ENCODE measurements at places on chromosomes 3 and 15.

- no peak for DNase-seq
These were observed 73.8 kb downstream of the GOLIM4 start for GRCh38 chr3:168021737-168022450.

DNA sequence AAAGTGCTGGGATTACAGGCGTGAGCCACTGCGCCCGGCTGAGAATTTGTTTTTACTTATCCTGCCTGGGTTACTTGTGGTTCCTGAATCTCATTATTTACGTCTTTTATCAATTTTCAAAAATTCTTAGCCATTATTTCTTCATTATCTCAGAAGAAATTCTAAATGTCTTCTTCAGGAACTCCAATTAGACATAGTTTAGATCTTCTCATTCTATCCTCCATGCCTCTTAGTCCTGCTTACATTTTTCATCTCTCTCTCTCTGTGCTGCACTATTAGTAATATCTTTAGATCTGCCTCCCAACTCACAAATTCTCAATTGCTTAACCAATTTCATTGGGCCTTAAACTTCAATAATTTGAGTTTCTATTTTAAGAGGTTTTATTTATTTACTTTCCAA is 124.4 kb upstream of the MRPS22 start:
- DNase-seq = no peak

- peak; percentile 23 for DNase-seq
These were observed 200.7 kb downstream of the KCNH8 start for GRCh38 chr3:19348941-19349564.

DNA sequence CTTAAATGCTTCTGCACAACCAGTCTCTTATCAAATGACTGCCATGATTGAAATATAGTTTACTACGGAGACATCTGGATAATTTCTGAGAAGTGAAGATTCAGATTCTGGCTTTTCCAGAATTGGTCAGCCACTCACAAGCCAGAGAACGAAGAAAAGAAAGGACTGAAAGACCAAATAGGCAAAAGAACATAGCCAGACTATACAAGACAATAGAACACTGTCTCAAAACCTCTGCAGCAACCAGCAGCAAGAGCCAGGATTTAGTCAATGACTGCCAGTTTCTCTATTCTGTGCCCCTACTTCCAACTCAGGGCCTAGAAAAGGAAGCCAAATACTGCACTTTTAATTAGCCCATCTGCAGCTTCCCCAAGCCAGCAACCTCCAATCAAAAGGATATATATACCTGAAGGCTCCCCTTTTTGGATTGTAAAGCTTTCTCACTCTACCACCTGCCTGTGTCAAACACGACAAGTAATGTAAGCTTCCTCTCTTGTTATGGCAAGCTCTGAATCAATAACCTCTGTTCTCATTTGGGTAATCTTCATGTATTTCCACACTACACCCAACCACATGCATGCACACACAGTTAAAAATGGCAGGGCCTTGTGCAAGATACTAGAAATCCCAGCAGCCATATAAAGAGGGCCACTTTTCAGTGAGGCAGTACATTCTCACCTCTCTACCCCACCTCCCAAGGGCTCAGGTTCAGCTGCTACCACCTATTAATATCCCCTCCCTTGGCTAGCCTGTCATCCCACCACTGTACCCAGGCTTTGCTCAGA is 97.1 kb downstream of the ERC2 start:
- no peak for DNase-seq

DNA sequence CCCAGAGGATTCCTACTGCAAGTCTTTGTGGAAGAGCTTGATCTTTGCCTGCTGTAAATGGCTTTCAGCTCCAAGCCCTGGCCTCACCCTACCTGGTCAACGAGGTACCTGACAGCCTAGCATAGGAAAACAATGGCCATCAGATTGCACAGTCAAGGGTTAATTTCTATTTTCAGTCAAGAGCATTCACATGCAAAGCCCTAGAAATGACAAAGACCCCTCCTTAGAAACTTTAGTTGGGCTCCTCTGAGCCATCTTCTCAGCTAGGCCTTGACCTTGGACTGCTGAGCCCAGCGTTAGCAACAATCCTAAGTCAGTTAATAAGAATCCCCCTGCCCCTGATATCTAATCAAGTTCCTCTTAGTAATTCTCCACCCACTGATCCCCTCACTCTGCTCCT is 18.5 kb downstream of the MESD start:
- no peak for DNase-seq

- no peak for DNase-seq
These were observed 59.7 kb upstream of the GK5 start for GRCh38 chr3:142285083-142285517.

GRCh38 chr15:66670762-66671580 is 31.1 kb upstream of the SMAD6 start:
- DNase-seq = no peak

DNA sequence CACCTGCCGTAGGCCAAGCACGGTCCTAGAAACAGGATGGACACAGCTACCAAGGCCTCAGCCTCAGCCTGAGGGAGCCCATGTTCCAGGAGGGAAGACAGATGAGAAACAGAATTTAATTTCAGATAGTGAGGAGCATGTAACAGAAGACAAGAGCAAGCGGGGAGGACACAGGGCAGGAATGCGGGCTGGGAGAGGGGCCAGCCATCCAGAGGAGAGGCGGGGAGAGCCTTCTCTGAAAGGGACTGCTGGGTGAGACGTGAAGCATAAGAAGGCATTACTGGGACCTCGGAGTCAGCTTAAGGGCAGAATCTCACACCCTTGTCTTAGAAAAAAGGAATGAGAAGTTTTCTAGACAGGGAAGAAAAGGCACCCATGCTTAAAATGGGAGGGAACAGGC is 271.7 kb upstream of the NSMCE3 start:
- DNase-seq = no peak

- DNase-seq = peak; percentile 13
These were observed 131.6 kb downstream of the NLGN1 start for GRCh38 chr3:173529062-173529711.

DNA sequence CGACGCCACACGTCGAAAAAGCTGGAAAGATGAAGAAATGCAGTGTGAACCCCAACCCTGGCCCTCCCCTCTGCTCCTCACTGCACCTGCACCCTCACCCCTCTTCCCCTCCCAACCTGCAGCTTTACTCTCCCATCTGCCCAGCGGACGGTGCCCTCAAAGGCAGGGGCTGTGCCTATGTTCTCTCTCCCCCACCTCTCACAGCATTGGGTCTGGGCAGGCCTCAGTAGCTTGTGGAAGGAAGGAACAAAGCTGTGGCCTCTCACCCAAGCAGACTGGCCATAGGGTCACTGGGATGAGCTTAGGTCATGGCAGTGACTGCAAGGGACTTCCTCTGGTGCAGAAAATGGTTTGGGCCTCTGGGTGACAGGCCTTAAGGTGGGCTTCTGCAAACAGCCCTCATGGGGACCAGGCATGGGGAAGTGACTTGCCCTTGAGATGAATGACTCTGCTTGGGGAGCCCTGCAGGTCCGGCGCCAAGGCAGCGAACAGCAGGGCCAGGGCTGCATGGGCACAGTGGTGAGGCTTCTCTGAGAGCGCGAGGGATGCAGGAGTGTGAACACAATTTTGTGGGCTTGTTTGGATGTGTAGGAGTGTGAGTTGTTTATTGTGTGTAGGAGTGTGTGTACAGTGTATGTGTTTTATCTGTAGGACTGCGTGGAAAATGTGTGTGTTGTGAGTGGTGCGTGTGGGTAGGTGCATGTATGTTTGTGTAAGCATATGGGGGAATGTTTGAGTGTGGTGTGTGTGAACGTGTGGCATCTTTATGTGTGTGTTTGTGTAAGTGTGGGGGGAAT is 29.2 kb downstream of the SRPRB start:
- DNase-seq = no peak

DNA sequence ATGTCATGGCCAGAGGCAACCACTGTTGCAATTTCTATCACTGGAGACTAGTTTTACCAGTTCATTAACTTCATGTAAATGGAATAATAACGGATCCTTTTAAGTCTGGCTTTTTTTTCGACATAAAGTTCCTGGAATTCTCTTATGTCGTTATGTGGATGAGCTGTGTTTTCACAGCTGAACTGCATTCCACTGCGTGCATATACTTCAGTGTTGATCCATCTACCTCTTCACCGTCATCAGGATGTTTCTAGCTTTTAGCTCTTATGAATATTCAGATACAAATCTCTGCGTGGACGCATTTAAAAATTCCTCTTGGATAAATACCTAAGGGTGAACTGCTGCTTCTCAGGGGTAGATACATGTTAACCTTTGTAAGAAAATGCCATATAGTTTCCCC is 15.6 kb upstream of the CYFIP1 start:
- DNase-seq = no peak

- no peak for DNase-seq
These were observed 6.0 kb downstream of the CCDC12 start for GRCh38 chr3:46970391-46971091.

GRCh38 chr15:99411234-99411633 is 154.6 kb upstream of the MEF2A start:
- no peak for DNase-seq

- no peak for DNase-seq
These were observed 172.4 kb downstream of the PDE8A start for GRCh38 chr15:85154061-85154460.

GRCh38 chr3:99418209-99418635 is 220.2 kb upstream of the COL8A1 start:
- peak; percentile 36 for DNase-seq

DNA sequence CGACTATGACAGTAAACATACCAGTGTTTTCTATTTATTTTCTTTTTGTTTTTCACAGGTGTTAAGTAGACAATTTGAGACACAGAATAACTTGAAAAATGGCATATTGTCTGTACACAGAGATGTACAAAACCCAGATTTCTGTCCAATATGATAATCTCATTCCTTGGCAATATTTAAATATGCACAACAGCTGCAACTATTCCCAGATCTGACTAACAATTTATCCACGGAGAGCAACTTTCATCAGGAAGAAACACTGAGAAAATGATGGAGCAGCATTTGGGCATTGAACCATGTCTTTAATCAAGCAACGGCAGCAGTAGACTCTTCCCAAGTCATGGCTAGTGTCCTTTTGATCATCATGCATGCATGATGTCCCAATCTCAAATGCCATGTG is 452.6 kb downstream of the ZPLD1 start:
- DNase-seq = no peak

DNA sequence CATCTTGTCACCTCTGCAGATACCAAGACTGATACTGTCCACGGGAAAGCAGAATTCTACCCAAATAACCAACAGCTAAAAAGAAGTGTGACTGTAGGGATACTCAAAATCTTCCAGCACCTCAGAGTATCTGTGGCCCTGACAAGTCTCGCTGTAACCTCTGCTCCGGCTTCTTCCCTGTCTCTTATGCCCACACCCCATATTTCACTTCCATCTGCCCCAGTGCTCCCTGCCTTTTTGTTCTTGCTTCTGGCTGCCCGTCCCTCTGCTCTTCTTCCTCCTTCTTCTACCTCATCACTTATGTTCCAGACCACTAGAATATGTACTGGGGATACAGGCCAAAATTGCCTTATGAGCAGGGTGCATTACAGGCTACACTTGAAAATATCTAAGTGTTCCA is 45.4 kb downstream of the CRTAP start:
- no peak for DNase-seq

DNA sequence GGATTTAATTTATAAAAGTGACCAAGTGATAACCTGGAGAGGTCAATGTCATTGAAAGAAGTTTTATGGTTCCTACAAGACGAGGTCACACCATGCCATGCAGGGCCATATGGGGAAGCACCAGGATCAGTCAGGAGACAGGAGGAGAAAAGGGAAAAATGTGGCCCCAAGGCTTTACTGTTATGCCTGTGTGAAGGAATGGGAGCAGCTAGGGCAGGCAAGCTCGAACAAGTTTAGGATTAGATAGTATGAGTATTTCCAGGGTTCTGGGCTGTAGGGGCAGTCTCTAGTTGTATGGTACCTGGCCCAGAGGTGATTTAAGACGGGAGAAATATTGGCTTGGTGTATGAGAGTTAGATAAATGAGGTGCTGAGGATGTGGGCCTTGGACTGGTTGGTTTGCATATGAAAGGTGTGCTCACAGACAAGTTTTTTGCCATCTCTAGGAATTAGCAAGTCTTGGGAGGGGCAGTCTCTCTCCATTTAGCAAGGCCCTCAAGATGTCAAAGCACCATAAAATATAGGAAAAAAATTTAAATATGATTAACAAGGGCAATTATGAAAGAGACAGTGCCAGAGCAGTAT is 36.3 kb upstream of the DCLK3 start:
- DNase-seq = no peak

DNA sequence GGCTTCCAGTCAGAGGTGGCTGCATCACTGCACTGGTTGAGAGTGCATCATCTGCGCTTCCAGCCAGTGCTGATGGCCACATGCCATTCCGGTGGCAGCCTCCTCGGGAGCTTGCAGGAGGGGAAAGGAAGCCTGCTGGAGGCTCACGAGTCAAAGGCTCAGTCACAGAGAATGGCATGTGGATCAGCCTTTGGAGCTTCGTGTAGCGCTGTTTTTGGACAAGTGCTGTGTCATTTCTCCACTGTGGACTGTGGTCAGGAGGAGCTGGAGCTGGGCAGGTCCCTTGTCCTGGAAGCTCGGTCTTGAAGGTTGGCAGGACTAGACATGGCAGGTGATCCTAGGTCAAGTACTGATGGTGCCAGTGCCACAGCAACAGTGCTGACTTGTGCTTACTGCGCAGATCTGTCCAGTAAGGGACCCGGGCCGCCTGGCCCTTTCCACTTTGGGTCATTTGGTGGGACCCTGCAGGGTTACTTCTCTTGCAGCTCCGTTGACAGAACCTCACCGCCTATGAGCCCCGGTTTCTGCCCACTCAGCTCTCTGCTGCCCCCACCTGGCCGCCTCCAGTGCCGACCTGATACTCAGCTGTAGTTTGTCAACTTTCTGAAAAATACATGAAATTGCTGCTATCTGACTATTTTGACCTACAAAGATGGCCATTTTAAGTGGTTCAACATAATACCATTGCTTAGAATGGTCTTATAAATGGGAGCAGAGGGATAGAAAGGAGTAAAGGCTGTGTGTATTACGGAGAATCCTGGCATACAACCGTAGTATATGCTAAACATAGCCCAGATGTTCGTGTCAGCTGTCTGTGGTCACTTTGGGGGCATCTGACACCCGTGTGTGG is 27.6 kb upstream of the TRPM1 start:
- DNase-seq = peak; percentile 45

DNA sequence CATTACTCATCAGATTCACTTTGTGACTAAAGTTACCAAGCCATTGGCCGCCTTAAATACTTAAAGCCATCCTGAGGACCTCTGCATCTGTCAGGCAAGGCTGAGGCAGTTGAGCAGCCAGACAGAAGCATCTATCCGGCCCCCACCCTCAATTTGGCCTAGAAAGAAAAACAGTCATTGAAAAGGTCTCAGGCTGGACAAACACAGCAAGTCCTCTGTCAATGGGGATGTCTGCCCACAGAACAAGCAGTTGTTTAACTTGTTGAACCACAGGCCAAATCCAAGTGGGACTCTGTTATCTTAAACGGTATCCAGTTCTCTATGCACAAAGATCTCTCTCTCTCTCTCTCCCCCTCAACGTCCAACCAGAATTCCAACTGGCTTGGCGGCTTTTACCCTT is 2.8 kb downstream of the ZIC4 start:
- DNase-seq = peak; percentile 79

GRCh38 chr3:179676081-179676480 is 23.2 kb downstream of the USP13 start:
- no peak for DNase-seq

- DNase-seq = no peak
These were observed 474.2 kb upstream of the ROBO2 start for GRCh38 chr3:76565496-76566210.

GRCh38 chr3:101868534-101869464 is 19.5 kb downstream of the NFKBIZ start:
- DNase-seq = peak; percentile 10

Measured in fibroblast of skin of back (primary cell).